ENCODE measurements at places on chromosomes 5 and 9.

- no peak for DNase-seq
These were observed 85.6 kb downstream of the FBXW11 start for GRCh38 chr5:171920765-171921391.

GRCh38 chr9:123834889-123835562, 94.9 kb downstream of the DENND1A start:
- DNase-seq = peak; percentile 48

DNA sequence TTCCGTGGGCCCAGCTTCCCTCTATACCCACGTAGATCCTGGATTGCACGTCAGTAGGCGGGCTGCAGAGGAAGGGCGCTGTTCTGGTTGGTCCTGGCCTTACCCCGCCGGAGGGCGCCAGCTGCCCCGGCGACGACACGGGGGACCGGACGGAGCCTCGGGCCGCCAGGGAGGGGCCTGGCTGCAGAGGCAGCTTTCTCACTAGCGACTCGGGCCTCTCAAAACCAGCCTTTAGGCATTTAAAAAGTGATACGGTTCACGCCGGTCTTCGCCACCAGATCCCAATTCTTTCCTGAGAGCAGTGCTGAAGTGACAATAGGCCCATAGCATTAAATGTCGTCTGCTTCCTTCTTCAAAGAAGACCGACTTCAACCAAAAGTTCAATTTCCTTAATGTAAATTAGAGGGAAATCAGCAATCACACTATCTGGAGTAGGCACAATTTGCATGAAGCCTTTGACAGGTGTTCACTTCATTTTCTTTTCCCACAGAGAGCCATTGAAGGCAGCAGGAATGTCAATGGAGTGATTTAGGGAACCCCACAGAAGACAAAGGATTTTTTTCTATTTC, 17.6 kb upstream of the UBE2D2 start:
- peak; percentile 88 for DNase-seq

DNA sequence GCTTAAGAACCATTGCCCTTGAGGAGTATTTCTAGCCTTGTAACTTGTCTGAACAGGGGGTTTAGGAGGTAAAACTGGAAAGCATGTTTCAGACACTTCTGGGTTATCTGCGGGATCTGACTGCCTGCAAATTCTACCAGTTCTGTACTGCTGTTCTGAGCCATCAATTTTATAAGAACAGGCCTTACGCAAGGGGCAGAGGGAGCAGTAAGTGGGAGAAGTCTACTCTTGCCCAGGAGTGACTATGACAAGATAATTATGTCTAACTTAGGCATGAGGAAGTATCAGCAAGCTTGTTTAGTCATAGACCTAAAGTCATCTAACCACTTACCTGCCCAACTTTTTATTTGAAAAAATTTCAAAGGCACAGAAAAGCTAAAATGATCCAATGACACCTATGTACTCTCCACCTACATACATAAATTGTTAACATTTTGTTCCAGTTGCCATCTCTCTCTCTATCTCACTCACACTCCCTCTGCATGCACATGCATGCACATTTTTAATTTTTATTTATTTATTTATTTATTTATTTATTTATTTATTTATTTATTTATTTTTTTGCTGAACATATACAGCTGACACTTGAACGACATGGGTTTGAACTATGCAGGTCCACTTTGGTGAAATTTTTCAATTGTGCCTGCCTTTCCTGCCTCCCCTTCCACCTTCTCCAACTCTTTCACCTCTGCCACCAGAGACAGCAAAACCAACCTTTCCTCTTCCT, 18.4 kb upstream of the DEPDC1B start:
- no peak for DNase-seq

DNA sequence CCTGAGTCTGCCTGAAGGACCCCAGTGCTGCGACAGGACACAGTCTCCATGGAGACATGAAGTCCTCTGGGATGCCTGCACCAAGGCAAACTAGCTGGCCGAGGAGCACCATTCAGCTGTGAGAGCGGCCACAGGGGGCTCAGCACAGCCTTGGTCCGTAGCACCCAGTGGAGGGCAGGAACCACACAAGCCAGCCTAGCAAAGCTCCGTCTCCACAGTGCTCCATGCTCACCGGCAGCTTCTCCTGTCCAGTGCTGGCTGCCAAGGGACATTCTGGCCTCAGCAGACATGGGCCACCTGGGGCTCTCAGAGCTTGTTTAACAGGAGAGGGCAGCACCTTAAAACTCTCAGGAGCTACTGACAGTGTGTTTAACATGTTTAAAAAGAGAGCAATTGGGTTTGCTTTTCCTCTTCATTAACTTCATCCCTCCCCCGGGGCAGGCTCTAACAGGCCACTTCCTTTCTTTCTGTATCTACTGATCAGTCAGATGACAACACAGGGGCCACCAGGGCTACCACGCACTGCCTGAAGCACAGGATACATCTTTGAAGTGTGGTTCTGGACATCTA, 57.0 kb downstream of the SECISBP2 start:
- peak; percentile 66 for DNase-seq

GRCh38 chr5:24855485-24855884, 210.7 kb upstream of the CDH10 start:
- no peak for DNase-seq

- DNase-seq = no peak
These were observed 90.1 kb downstream of the SNCAIP start for GRCh38 chr5:122401976-122402725.

DNA sequence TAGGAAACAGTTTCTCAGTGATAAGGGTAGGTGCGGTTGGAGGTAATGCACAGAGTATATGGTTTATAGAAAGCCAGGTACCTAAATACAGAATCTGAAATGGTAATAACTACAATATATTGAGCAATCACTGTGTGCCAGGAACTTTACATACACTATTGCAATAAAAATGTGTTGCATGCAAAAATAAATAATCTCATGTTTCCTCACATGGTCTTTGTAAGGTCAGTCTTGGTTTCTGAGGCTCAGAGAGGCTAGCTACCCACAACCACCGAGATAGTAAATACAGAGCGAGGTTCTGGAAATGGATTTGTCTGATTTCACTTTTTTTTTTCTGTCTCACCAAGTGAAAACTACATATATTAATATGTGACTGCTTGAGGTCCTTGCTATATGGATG, 128.9 kb downstream of the CAMK4 start:
- DNase-seq = peak; percentile 9

All from GM12865 (cell line).